Activated gamma-delta T cell treated with Interleukin-2 at 50 U/mL for 16 hours (primary cell): ENCODE measurements at places on chromosomes 6 and 20.
A peak's percentile ranks its signal among the peaks of the same experiment; 100 is the strongest.

DNA sequence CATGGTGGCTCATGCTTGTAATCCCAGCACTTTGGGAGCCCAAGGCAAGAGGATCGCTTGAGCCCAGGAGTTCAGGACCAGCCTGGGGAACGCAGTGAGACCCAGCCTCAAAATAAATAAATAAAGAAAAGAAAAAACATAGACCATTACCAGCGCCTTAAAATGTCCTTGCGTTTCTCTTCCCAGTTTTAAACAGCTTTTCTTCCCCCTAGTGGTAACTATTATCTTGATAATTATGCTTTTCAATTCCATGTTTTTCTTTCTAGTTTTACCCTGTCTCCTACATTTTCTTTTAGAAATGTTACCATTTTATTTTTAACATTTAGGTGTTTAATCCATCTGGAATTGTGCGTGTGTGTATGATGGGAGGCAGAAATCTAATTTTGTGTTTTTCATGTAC lies 24.4 kb downstream of the DNAH8 start:
- no peak for DNase-seq

- no peak for DNase-seq
These were observed 276.0 kb downstream of the GJA1 start for GRCh38 chr6:121711472-121711871.

GRCh38 chr6:54135665-54136369 lies 24.6 kb downstream of the MLIP start:
- no peak for DNase-seq

- DNase-seq = no peak
These were observed 261.9 kb upstream of the ECI2 start for GRCh38 chr6:4397307-4397706.

GRCh38 chr6:133854364-133855275 lies 34.3 kb upstream of the TCF21 start:
- DNase-seq = no peak

DNA sequence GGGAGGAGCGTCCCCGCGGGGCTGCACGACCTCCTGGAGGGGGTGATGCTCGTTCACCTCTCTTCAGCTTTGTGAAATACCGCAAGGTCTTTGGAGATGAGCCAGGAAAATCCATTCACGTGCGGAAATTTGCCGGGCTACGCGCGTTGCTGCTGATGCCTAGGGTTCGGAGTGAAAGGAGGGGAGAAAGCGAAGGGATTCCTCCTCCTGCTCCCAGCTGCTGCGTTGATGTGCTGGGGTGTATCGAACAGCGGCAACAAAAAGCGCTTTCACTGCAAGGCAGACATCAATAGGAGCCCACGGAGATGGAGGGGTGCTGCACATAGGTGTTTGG lies 391 bp upstream of the B3GAT2 start:
- DNase-seq = no peak

GRCh38 chr6:38346291-38347079 lies 293.2 kb downstream of the BTBD9 start:
- no peak for DNase-seq

DNA sequence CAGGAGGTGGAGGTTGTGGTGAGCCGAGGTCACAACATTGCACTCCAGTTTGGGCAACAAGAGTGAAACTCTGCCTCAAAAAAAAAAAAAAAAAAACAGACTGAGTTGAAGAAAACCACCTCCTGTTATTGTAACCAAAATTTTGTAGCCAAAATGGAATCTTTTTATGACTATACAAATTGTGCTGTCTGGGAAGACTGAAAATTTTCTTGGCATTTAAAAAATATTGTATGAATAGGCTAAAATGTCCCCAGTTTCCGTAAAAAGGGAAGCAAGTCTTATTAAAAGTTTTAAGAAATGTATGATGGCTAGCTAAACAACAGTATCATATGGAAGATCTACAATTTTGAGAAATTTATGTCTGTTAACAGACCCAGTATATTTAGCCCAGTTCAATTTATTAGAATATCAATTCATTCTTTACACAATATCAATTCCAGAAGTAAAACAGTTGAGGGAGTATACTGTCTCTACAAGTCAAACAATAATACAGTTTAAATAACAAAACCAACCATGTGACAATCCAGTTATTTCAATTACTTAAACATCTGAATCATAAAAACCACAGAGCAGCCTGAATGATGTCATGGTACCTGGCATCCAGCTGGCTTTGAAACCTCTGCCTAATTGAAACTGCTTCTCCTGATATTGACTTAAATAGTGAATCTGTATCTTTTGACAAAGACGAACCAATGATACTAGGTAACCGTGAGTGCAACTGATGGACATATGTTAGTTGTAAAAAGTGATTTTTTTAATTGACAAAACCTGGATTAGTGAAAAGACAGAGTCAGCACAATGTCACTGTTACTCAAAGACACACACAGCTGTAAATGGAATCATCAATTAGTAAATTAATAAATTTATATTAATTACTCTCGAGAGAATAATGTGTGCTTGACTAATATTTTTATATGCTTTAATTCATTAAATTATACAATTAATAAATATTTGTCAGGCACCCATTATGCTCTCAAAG lies 166.6 kb upstream of the MARCKS start:
- DNase-seq = no peak

DNA sequence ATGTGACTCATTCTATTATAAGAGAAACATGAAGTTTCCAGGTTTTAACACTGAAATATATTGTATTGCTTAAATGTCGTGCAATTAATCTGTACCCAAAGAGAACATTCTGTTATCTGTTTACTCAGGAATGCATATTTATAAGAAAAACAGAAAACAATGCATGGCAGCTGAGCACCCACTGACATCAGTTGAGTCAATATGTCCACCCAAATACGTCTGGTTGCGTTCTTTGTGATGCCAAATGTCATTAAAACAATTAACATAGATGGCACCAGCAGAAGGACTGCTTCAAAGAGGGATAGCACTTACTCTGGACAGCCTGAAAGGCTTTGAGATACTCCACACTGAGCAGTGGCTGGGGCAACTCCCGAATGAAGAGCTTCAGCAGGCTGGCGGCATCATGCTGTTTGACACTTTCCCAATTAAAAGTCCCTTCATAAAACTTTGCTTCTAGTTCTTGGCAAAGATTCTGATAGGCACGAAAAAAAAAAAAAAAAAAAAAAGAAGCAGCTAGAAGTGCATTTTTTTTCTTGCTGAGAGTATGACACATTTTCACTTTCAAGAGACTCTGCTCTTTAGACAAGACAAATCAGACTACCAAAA lies 102.3 kb downstream of the ARHGAP18 start:
- DNase-seq = no peak

- DNase-seq = no peak
These were observed 700.9 kb upstream of the SLC35B3 start for GRCh38 chr6:9136141-9136822.

DNA sequence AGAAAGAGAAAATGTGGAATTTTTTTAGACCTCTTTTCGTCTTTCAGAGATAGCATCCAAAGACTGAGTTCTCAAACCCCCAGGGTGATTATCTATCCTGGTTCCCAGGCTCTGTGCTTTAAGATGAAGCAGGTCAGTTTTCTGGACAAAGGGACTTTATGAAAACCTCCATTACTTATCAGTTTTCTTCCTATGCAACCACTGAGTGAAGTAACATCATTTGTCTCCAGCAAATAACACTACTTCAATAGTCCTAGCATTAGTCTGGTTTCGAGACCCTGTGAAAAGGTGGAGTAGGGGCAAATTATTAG lies 18.3 kb upstream of the HLA-DRB1 start:
- DNase-seq = no peak

- no peak for DNase-seq
These were observed 8.3 kb upstream of the MMP9 start for GRCh38 chr20:46000262-46000996.

- DNase-seq = no peak
These were observed 589.7 kb downstream of the CBLN4 start for GRCh38 chr20:55415567-55416142.

DNA sequence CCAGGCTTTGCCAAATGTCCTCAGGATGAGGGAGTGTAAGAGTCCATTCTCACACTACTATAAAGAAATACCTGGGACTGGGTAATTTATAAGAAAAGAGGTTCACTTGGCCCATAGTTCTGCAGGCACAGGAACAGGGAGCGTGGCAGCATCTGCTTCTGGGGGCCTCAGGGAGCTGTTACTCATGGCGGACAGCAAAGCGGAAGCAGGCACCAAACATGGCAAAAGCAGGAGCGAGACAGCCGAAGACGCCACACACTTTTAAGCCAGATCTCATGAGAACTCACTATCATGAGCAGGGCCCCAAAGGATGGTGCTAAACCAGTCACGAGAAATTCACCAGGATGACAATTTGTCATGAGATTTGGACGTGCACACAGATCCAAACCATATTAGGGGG lies 22.8 kb downstream of the FAM50B start:
- no peak for DNase-seq

DNA sequence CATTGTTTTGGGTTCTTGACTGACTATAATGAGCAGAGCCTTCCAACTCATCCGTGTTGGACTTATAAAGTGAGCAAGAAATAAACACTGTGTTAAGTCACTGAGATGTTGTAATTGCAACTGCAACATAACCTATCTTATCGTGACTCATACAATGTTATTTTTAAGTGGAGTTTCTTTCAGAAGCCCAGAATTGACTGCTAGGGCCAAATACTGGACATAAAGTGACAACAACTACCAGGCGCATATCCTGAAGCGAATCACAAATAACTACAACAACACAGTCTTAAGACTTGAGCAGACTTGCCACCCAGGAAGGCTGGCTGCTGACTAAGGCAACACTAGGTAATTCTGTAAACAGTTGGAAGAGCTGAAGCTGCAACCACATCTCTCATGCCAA lies 326.6 kb downstream of the COL12A1 start:
- no peak for DNase-seq

GRCh38 chr6:33702345-33702977 lies 9.0 kb downstream of the UQCC2 start:
- no peak for DNase-seq

DNA sequence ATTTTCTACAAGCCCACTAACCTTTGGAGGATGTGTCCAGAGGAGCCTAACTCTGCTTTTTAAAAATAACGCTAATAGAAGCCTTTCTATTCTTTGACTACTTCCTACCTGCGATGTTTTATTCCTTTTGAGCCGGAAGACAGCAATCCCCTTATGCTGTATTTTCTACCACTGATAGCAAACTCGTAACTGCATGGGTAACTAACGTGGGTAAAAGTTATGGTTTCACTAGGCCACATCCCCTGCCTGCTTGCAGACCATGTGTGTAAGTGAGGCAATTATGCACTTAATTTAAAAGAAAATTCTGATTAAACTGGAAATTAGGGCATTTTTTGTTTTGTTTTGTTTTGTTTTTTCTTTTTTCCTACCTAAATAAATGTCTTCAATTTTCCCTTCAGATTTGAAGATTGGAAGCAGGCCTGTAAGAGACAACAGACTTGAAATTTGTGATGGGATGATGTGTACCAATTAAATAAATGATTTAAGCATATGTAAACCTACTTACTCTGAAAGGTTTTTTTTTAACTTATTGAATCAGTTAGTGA lies 931 bp downstream of the UFL1 start:
- DNase-seq = peak; percentile 5

DNA sequence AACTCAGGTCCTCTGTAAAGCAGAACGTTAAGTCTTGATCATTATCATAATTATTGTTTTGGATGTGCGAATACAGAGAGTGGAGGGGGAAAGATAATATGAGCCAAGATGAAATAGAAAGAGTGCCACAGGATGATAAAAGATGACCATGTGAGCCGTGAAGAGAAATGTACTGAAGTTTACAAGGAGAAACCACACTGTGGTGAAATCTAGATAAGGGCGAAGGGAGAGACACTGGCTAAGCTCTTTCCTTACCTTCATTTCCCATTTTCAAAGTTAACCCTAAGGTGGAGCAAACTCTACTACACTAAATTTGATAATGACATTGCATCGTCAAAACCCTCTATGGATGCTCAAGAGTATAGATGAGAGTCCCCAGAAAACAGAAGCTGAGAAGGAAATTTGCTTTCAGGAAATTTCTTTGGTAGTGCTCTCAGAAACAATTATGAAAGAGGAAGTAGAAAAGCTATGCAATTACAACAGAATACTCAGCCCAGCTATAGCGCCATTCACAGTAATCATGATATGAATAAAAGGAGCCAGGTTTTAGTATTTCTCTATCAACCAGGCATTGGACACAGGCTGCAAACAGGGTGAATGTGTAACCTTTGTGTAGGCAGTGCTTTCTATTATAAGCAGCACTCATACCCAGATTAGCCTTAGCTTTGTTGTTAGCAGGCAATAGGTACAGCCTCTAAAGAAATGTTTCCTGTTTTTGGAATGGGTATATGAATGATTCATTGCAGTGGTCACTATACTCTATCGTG lies 1080.7 kb downstream of the GRIK2 start:
- no peak for DNase-seq

GRCh38 chr6:132365281-132365907 lies 35.9 kb downstream of the MOXD1 start:
- DNase-seq = no peak

GRCh38 chr20:25272223-25273000 lies 24.5 kb downstream of the PYGB start:
- peak; percentile 1 for DNase-seq
